ENCODE measurements at places on chromosomes 1 and 21.

DNA sequence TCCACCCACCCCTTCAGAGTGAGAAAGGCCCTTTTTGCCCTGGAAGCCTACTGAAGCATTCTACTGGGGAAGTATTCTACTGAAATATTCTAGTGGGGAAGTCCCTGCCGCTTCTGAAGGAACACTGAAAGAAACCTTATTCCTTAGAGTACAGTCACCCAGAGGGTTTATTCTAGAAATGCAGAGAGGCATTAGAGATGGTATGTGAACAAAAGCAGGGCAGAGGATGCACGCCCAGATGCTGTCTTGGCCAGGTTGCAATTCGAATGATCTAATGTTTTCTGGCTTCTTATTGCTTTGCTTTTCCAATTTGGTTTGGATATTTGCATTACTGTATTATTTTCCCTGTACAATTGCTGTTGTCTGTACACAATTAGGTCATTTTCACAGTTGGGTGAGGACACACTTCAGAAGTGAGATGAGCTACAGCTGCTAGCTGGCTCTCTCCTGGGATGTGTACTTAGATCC is 37.1 kb downstream of the CCN1 start:
- DNase-seq: no peak

- DNase-seq: no peak
Measured at GRCh38 chr21:26954662-26955121, 12.2 kb downstream of the ADAMTS5 start.

GRCh38 chr1:44354268-44354839 is 703 bp downstream of the ERI3 start:
- no peak for DNase-seq

- DNase-seq: no peak
Measured at GRCh38 chr1:61448914-61449313, 276.0 kb downstream of the TM2D1 start.

GRCh38 chr1:38123356-38124135 is 77.0 kb upstream of the POU3F1 start:
- no peak for DNase-seq
